ENCODE measurements at places on chromosomes 1 and 21.

DNA sequence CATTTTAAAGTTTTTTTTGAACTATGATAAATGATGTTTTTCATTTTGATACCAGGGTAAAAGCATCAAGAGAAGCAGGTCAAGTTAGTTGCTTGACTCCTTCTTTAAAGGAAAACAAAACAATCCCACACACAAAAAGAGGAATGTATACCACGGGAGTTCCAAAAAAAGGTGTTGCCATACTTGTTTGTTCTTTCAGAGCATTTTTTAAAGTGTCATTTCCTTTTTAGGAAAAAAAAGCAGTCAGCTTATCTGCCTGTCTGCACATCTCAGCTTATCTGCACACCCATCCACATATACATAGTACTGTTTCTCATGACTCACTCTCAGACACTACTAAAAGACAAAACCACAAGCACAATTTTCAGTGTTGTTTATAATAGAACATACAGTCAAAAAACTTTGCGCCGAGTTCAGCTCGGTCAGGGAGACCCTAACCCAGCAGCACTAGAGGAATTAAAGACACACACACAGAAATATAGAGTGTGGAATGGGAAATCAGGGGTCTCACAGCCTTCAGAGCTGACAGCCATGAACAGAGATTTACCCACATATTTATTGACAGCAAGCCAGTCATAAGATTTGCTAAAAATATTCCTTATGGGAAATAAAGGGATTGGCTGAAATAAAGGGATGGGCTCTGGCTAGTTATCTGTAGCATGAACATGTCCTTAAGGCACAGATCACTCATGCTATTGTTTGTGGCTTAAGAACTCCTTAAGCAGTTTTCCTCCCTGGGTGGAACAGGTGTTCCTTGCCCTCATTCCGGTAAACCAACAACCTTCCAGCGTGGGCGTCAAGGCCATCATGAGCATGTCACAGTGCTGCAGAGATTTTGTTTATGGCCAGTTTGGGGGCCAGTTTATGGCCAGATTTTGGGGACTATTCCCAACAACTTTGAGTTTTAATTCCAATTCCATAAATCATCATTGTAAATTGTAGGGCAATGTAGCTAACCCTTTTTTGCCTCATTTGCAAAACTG, 11.4 kb upstream of the MNDA start:
- no peak for DNase-seq

DNA sequence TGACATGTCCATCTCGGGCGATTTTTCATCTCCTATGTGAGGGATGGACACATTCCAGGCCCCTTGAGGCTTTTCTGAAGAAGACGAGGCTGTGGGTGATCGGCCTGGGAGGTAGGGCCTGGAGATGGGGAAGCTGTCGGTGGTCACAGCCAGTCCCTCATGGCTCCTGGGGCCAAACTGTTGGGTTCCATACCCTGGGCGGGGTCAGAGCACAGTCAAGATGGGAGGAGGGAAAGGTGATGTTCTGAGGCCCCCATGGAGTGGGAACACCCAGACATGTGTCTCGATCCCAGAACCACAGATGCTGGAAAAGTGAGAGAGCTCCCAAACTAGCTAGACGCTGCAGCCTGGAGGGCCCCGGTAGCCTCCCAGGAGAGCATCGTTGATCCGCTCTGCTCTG, 157.5 kb upstream of the C1orf174 start:
- DNase-seq, result no peak

- DNase-seq, result peak; percentile 48
Measured at GRCh38 chr1:171654942-171655745, 2.7 kb upstream of the MYOC start.

DNA sequence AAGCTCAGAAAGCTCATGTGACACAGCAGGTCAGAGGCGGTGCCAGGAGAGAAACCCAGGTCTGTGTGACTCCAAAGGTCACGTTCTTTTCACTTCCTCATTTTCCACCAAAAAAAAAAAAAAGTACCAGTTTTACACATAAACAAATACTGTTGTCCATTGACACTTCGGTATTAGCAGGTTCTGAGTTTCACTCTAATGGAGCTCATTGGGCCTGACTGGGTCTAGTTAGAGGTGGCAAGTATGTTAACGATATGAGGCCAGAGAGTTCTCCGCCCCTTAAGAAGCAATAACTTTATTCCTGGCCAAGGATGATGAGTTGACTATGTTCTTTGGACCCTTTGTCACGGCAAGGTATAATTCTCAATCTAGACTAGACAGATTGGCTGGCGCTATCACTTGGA, 30.0 kb upstream of the SDE2 start:
- no peak for DNase-seq

DNA sequence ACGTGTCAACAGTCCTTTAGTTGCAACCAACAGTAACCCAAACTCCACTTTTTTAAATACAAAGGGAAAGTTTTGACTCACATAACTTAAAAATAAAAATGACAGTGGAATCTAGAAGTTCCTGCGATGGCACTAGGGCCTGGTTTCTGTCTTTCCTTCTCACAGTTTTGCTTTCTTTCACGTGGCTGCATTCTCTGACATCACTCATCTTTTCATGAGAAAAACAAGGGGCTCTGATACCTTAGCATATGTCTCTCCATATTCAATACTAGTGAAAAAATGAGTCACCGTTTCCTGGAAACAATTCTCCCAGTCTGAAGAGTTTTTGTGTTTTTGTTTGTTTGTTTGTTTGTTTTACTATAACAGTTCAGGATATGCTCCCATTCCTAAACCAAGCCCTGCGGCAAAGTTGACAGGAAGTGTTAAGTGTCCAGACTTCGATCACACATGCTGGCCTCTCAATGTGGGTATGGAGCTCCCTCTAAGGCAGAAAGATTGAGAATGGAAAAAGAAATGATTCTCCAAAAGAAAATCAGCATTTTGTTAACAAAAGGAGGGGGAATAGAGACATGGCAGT, 483.3 kb downstream of the TTLL7 start:
- no peak for DNase-seq

DNA sequence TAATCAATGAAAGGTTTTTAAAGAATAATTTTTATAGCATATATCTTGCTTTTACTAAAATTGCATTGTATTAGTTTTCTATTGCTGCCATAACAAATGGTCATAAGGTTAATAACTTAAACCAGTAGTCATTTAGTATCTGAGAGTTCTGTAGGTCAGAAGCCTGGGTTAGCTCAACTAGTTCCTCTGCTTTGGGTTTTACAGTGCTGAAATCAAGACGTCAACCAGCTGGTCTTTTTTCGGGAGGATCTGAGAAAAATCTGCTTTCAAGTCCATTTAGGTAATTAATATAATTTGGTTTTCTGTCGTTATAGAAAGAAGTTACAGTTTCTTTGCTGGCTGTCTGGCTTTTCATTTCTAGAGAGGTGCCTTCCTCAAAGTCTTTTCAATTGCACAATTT, 577.7 kb downstream of the MRPL39 start:
- DNase-seq, result no peak

- DNase-seq, result no peak
Measured at GRCh38 chr21:45644041-45644906, 749 bp downstream of the PCBP3 start.

- no peak for DNase-seq
Measured at GRCh38 chr1:161388639-161389038, 21.0 kb upstream of the CFAP126 start.

All from activated T-helper 1 cell treated with anti-CD3 and anti-CD28 coated beads, Interleukin-2, amount 50 U/mL, for 16 hours (primary cell).